Type B pancreatic cell (in vitro differentiated cells): ENCODE measurements at places on chromosomes 11 and 22.

GRCh38 chr22:49370627-49371301 lies 456.9 kb downstream of the BRD1 start:
- peak; percentile 32 for DNase-seq

DNA sequence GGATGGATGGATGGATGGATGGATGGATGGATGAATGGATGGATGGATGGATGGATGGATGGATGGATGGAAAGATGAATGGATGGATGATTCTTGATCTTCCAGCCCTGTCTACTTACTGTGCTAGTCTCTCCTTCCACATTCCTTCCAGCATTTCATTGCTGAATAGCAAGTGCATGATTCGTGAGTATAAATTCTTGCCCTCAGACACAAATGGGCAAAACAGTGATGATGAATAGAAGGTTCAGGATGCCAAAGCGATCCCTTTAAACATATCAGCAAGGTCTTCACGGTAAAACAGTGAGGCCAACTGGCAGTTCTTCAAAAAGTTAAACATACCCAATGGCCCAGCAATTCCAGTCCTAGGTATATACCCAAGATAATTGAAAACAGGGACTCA lies 400.2 kb downstream of the MN1 start:
- DNase-seq, result no peak

- DNase-seq, result no peak
Measured at GRCh38 chr11:42175203-42175602, 715.8 kb upstream of the LRRC4C start.

DNA sequence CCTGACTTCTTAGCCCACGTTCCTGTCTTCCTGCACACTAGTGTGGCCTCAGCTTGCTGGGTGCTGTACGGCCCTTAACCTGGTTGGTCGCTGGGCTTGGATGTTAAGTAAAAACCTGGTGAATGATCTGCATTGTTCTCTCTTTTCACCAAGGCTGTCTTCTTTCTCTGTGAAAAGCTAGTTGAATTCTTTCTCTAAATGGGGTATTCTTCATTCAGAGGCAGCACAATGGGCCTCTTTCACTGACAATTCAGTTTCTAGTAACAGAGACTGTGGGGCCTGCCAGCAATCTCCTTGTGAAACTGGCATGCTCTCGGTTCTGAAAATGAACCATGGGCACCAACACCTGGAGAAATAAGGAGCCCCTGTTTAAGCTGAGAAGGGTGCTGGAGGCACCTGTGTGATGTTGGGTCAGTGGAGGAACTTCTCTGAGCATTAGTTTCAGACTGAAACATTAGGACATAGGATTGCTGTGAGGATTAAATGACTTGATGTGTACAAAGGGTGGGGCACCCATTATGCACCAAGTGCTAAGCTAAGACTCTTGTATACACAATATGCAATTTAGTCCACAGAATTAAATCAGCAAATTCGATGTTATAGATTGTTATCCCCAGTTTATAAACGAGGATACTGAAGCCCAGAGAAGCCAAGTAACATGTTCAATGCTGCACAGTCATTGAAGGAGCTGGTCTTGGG lies 33.1 kb upstream of the ELF5 start:
- DNase-seq, result no peak

GRCh38 chr11:16911658-16912057 lies 102.6 kb downstream of the PLEKHA7 start:
- no peak for DNase-seq

- no peak for DNase-seq
Measured at GRCh38 chr11:104968355-104968855, at the start of gene CASP4. CASP4 (minus strand) TSS chr11:104968574; CDS start chr11:104968525, 49 bp downstream.

GRCh38 chr11:83158357-83158786 lies 1.4 kb downstream of the PCF11 start:
- no peak for DNase-seq

GRCh38 chr11:105861225-105861624 lies 160.8 kb downstream of the MSANTD4 start:
- DNase-seq, result no peak

- DNase-seq, result peak; percentile 74
Measured at GRCh38 chr11:99020352-99021225, at the start of gene CNTN5. CNTN5 (plus strand) TSS chr11:99020949.

GRCh38 chr11:122808478-122808869 lies 29.8 kb upstream of the CRTAM start:
- DNase-seq, result no peak

- DNase-seq, result no peak
Measured at GRCh38 chr11:17296852-17297559, 20.5 kb downstream of the NUCB2 start.

GRCh38 chr11:7251487-7251835 lies 243 bp upstream of the SYT9 start:
- DNase-seq, result no peak

DNA sequence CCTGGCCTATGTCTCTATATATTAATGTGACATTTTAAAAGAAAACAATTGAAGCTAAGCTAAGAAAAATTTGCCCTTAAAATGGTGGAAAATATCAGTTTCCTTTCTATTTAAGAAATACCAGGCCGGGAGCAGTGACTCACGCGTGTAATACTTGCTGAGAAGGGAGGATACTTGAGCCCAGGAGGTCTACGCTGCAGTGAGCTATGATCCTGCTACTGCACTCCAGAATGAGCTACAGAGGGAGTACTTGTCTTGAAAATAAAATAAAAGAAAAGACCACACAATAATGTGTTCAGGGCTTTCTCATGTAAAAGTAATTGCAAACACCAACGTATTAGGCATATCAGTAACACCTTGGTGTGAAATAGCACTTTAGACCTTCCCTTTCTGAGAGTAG lies 1.4 kb upstream of the PRSS23 start:
- no peak for DNase-seq

GRCh38 chr22:20606041-20606783 lies 98.8 kb downstream of the MED15 start:
- DNase-seq, result no peak

GRCh38 chr11:128738942-128739341 lies 45.1 kb downstream of the FLI1 start:
- DNase-seq, result no peak

DNA sequence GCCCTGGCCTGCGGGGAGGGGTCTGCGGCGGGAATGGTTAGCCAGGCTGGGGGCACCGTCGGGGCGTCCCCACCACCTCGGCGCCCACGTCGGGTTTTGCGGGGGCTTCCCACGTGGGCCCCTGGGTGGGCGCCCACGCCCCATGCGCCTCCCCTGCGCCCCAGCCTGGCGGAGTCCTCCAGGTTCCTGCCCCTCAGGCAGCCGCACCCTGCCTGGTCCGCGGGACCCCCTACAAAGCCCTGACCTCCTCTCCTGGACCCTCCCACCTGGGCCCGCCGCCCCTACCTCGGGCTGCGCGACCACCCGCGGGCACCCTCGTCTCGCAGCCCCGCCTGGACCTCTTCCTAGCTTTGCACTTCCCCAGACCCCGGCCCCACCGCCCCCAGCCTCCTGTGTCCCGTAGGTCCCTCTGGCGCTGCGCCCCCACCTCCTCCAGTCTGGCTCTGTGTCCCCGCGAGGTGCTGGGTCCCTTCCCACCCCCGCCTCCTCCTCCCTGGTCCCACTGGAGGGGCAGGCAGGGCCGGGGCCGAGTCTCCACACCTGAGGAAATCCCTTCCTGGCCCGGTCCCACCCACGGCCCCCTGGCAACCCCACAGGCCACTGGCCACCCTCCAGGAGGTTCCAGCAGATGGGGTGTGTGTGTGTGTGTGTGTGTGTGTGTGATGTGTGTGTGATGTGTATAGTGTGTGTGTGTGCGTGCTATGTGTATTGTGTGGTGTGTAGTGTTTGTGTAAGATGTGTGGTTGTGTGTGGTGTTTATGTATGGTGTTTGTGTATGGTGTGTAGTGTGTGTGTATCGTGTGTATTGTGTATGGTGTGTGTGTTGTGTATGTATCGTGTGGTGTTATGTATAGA lies 11.8 kb downstream of the PIM3 start:
- no peak for DNase-seq

- no peak for DNase-seq
Measured at GRCh38 chr22:50376085-50376651, 33.0 kb downstream of the PPP6R2 start.

DNA sequence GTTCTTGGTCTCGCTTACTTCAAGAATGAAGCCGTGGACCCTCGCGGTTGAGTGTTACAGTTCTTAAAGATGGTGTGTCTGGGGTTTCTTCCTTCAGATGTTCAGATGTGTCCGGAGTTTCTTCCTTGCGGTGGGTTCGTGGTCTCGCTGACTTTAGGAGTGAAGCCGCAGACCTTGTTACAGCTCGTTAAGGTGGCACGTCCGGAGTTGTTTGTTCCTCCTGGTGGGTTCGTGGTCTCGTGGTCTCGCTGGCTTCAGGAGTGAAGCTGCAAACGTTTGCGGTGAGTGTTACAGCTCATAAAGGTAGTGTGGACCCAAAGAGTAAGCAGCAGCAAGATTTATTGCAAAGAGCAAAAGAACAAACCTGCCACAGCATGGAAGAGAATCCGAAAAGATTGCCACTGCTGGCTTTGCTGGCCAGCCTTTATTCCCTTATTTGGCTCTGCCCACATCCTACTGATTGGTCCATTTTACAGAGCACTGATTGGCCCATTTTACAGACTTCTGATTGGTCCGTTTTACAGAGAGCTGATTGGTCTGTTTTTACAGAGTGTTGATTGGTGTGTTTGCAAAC lies 27.1 kb upstream of the NXPE2 start:
- no peak for DNase-seq

DNA sequence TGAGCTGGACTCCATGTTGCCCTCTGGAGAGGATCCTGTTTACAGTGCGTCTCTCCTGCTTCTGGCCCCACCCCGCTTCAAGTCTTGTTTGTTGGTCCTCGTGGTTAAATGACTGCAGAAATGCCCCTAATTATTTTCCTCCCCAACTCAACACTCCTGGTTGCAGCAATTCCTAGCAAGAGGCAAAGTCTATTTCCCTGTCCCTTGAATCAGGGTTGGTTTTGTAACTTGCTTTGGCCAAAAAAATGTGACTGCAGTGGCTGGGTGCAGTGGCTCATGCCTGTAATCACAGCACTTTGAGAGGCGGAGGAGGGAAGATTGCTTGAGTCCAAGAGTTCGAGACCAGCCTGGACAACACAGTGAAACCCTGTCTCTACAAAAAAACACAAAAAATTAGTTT lies 41.0 kb upstream of the FGF3 start:
- no peak for DNase-seq

GRCh38 chr11:76765863-76766350 lies 17.2 kb upstream of the TSKU start:
- DNase-seq, result no peak
